WTC11 (cell line): ENCODE measurements at places on chromosomes 2 and 18. TPM values are rescaled to one million over a fixed set of nuclear protein-coding genes. Genes with fewer than 3 reads are reported as not detected.

GRCh38 chr2:133109772-133110171 lies 439.8 kb upstream of the LYPD1 start:
- no peak for DNase-seq
- H3K4me3 ChIP-seq: no peak overlapping the region
- H3K4me1 ChIP-seq: no peaks in the 10 kb centered on the region
- no peak overlapping the region for H3K27ac ChIP-seq

- peaks cover 11% of the 10 kb centered on the region for H3K4me1 ChIP-seq
- H3K36me3 ChIP-seq: peaks cover 12% of the 10 kb centered on the region
- H3K4me3 ChIP-seq: no peak overlapping the region
- no peaks in the 10 kb centered on the region; the same call in 1 of the 2 replicates for H3K27me3 ChIP-seq
- no peak overlapping the region for H3K27ac ChIP-seq
These were observed 25.5 kb downstream of the LNPK start for GRCh38 chr2:175976391-175977157.

- DNase-seq: no peak
- H3K4me3 ChIP-seq: no peak overlapping the region
- peaks cover 4% of the 10 kb centered on the region for H3K4me1 ChIP-seq
- no peaks in the 10 kb centered on the region for H3K27me3 ChIP-seq
These were observed 81.1 kb upstream of the RFX8 start for GRCh38 chr2:101556033-101556459.

DNA sequence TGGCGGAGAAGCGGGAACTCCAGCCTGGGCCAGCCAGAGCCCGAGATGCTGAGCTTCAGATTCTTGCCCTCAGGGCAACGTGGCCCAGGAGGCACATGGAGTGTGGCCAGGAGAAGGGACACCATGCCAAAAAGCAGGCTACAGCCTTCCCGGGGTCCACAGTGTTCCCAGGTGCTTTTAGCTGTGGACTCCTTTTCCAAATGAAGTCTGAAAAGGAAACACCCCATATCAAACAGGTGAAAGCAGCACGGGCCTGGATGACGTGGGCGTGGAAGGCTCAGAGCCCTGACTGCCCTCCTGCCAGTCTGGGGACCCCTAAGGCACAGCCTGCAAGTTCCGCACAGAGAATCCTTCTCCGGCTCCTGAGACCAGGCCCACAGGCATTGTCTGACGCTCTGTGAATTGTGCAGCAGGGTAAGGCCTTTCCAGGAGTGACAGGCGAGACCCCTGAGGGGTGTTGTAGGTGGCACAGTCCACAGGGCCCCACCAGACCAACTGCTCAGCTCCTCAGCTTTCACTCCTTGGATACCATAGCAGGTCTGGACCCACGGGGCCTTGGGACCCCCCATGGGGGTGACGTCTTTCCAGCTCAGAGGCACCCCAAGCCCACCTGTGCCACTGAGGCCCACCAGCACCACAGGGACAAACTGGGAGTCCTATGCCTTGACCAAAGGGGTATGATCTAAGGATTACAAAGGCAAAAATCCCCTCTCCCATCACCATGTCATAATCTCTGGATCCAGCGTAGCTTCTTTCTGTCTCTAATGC lies 69.6 kb upstream of the RAB6C start:
- H3K27me3 ChIP-seq: no peaks in the 10 kb centered on the region
- no peak for DNase-seq
- peaks cover 12% of the 10 kb centered on the region for H3K4me1 ChIP-seq
- no peaks in the 10 kb centered on the region for H3K36me3 ChIP-seq
- H3K27ac ChIP-seq: no peak overlapping the region

DNA sequence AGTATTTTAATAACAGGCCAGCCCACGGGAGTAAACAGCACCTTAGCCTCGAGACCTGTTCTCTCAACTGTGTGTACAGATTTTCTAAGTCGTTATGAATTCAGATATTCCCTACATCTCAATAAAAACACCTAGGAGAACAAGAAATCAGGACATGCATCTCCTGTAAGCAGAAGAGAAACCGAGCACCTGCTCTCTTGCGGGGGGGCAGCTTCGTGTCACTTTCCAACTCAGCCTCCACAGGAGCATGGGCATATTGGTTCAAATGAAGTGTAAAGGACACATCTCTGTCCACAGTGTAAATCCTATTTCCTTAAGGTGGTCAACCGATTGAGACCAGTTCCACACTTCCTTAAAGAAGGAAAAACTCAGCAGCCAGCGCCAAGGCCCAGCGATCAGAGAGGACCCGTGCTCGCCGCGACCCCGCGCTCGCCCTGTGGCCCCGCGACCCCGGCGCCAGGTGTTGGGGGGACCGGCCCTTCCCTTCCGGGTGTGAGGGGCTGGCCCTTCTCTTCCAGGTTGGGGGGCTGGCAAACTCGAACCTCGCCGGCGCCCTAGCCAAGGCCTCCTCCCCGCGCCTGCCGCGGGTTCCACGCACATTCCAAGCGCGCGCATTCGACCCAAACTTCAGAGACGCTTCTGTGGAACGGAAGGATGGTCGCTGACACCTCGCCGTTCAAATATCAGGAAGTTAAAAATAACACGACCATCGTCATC lies 652 bp downstream of the SH3YL1 start:
- no peak for DNase-seq
- peaks cover 20% of the 10 kb centered on the region for H3K27me3 ChIP-seq
- H3K4me1 ChIP-seq: peaks cover 36% of the 10 kb centered on the region
- no peak overlapping the region for H3K27ac ChIP-seq
- peaks cover 32% of the 10 kb centered on the region for H3K36me3 ChIP-seq
- H3K4me3 ChIP-seq: peak overlapping the region; percentile 77

DNA sequence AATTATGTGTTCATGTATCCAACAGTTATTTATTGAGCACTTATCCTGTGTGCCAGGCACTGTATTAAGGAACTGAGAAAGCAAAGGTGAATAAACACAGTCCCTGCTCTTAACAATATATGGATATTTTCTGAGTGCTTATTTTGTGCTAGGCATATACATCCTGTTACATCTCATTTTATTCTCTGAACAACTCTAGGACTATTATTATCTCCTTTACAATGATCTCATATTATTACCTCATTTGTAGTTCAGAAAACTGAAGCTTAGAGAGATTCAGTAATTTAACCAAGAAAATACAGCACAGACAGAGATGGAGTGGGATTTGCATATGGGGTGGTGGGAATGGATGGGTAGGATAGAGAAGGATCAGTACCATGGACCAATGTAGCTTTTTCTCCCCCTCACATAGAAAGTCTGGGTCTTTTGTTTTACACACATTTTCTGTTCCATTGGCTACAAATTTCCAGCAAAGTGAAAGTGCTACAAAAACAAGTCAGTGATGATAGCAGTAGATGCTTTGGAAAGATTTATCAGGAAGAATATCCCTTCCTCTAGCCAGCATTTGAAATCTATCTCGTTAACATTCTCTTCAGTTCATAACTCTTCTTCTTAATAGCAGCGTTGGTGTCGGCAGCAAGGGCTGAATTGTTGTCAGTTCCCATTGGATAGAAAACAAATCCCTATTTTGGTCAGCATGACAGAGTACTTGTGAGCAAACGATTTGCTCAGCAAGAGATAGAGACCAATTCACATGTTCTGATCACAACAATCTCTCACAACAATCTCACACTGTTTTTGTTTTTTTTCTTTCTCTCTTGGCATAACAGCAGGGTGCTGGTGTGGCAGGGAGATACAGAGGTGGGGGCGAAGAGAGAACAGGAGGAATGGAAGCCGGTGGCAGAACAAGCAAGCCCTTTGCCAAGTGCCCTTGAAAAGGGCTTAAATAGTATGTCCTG lies 102.2 kb upstream of the KCTD1 start:
- no peak for DNase-seq
- H3K27ac ChIP-seq: no peak overlapping the region
- no peak overlapping the region for H3K4me3 ChIP-seq
- no peaks in the 10 kb centered on the region for H3K36me3 ChIP-seq
- peaks cover 46% of the 10 kb centered on the region for H3K27me3 ChIP-seq
- peaks cover 48% of the 10 kb centered on the region for H3K4me1 ChIP-seq

GRCh38 chr2:795531-796041 lies 118.4 kb upstream of the TMEM18 start:
- H3K4me3 ChIP-seq: no peak overlapping the region
- H3K27ac ChIP-seq: no peak overlapping the region
- H3K4me1 ChIP-seq: peaks cover 13% of the 10 kb centered on the region
- DNase-seq: no peak
- peaks cover 7% of the 10 kb centered on the region; the same call in 1 of the 2 replicates for H3K36me3 ChIP-seq

- H3K4me1 ChIP-seq: peaks cover 18% of the 10 kb centered on the region
- H3K36me3 ChIP-seq: no peaks in the 10 kb centered on the region
- H3K4me3 ChIP-seq: no peak overlapping the region
- peaks cover 10% of the 10 kb centered on the region for H3K27me3 ChIP-seq
These were observed 60.7 kb upstream of the GATA6 start for GRCh38 chr18:22108674-22109073.

DNA sequence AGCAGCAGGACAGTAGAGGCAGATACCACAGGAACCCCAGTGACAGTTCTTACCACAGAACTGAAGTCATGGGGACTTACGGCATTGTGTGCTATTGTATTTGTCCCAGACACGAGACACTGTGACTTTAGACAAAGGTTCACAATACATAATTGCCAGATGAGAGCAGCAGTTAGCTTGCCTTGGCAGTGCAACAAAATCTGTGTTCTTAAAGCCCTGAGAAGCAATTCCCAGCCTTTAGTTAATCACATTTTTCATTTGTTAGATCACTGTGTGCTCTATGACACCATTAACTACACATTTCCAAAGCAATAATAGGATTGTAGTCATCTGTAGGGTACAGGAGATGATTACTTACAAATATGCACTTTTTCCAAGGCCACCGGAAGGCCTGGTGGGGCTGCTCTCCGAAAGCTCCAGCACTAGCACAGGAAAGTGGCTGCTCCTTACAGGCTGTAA lies 97.5 kb upstream of the LDLRAD4 start:
- no peak overlapping the region for H3K4me3 ChIP-seq
- H3K36me3 ChIP-seq: peaks cover 26% of the 10 kb centered on the region
- H3K27ac ChIP-seq: no peak overlapping the region
- DNase-seq: no peak
- H3K27me3 ChIP-seq: no peaks in the 10 kb centered on the region

- no peaks in the 10 kb centered on the region for H3K4me1 ChIP-seq
- H3K4me3 ChIP-seq: no peak overlapping the region
These were observed 127.2 kb downstream of the CALCRL start for GRCh38 chr2:187320846-187321245.

DNA sequence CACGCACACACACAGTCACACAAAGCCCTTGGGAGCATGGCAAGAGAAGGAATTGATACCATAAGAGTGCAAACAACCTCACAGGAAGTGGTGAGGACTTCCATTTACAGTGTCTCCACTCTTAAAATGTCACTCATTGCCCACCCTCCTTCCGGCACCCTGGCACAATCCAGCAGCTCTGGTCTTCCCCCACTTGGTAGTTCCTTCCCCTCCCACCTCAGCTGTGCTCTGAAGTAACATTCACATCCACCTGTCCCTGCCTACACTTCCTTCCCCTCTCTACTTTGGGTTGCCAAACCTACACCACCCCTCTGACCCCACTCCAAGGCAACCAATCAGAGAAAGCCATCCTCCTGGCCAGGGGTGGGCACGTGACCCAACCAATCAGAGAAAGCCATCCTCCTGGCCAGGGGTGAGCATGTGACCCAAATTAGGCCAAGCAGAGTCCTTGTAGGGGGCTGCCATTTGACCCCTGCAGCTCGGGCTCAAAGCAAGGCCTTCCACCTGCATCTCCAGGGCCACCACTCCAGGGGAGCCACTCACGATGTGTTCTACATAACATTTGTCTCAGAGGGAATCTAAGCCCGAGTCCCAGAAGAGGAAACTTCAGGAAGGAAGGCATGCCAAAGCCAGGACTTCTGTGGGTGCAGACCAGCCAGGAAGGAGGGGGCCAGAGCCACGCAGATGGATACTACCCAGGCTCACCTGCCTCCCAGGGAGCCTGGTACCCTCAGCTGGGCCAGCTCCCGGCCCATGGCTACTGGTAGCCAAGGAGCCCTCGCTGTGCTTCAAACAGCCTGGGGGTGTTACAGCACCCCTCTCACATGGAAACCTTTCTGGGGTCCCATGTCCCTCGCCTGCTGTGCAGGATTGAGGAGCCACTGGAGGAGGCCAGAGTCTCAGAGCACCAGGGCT lies 21.2 kb downstream of the CYP26B1 start:
- H3K27me3 ChIP-seq: no peaks in the 10 kb centered on the region; the same call in 1 of the 2 replicates
- H3K4me1 ChIP-seq: peaks cover 23% of the 10 kb centered on the region
- no peak for DNase-seq
- H3K4me3 ChIP-seq: no peak overlapping the region

- no peaks in the 10 kb centered on the region; the same call in 1 of the 2 replicates for H3K27me3 ChIP-seq
- no peak overlapping the region for H3K4me3 ChIP-seq
- no peak overlapping the region for H3K27ac ChIP-seq
- no peak for DNase-seq
- no peaks in the 10 kb centered on the region for H3K36me3 ChIP-seq
- H3K4me1 ChIP-seq: peaks cover 6% of the 10 kb centered on the region
These were observed 30.8 kb upstream of the GLS start for GRCh38 chr2:190849774-190850173.

GRCh38 chr2:160871953-160872352 lies 288.3 kb upstream of the TANK start:
- H3K36me3 ChIP-seq: no peaks in the 10 kb centered on the region
- no peaks in the 10 kb centered on the region for H3K27me3 ChIP-seq
- H3K4me3 ChIP-seq: no peak overlapping the region
- no peak for DNase-seq

GRCh38 chr2:8438476-8438875 lies 243.4 kb upstream of the ID2 start:
- DNase-seq: no peak
- H3K36me3 ChIP-seq: no peaks in the 10 kb centered on the region
- no peaks in the 10 kb centered on the region for H3K27me3 ChIP-seq
- H3K27ac ChIP-seq: no peak overlapping the region

DNA sequence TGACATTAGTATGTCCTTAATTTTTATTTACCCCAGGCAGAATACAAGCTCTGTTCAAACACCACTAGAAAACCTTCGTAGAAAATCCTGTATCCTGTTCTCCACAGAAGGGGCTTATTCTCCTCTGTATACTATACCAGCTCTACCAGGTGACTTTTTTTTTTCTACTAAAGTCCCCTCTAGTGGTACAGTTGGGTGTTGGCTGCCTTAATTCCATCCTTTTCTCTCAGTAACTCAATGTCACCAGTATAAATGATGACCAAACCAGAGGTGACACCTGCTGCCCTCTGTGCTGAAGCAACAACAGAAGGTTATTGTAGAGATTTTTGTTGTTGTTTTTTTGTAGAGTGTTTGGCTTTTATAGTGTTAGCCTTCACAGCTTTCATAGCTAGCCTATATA lies 1322.0 kb downstream of the LRP1B start:
- no peak overlapping the region for H3K27ac ChIP-seq
- no peak for DNase-seq
- H3K4me1 ChIP-seq: no peaks in the 10 kb centered on the region

GRCh38 chr2:190501702-190502407 lies 32.7 kb downstream of the NEMP2 start:
- H3K4me3 ChIP-seq: no peak overlapping the region
- no peaks in the 10 kb centered on the region for H3K27me3 ChIP-seq
- H3K27ac ChIP-seq: no peak overlapping the region
- DNase-seq: no peak
- no peaks in the 10 kb centered on the region for H3K36me3 ChIP-seq

- no peaks in the 10 kb centered on the region for H3K36me3 ChIP-seq
- H3K27ac ChIP-seq: no peak overlapping the region
- no peak overlapping the region for H3K4me3 ChIP-seq
- peaks cover 14% of the 10 kb centered on the region for H3K4me1 ChIP-seq
These were observed 213.9 kb downstream of the TFCP2L1 start for GRCh38 chr2:121071034-121071504.

CFAP221 gene
- total RNA-seq: 0.14 to 0.94 TPM (median 0.35 TPM) in 3 replicates

RGPD3 gene
- 0.07 to 0.11 TPM (median 0.11 TPM) in 3 replicates for total RNA-seq

SLC25A12 gene
- total RNA-seq: 7.3 to 9.0 TPM (median 7.8 TPM) in 3 replicates

C2orf72 gene
- 1.3 to 2.8 TPM (median 1.7 TPM) in 3 replicates for total RNA-seq

MGAT4A gene
- 6.2 to 7.7 TPM (median 6.7 TPM) in 3 replicates for total RNA-seq

CFAP53 gene
- 0.26 to 0.27 TPM (median 0.27 TPM) in 3 replicates for total RNA-seq

TTC21B gene
- total RNA-seq: 16.9 to 20.8 TPM (median 17.8 TPM) in 3 replicates

POMC gene
- 3.2 to 4.4 TPM (median 3.7 TPM) in 3 replicates for total RNA-seq

LCT gene
- 0.02 TPM in 1 of 3 replicates, not detected in the others for total RNA-seq

MC2R gene
- total RNA-seq: not detected in 3 replicates

PTPRM gene
- 8.6 to 11.1 TPM (median 9.2 TPM) in 3 replicates for total RNA-seq

IL18R1 gene
- total RNA-seq: 0.25 to 0.46 TPM in 2 of 3 replicates, not detected in the other

PRKAG3 gene
- total RNA-seq: not detected in 3 replicates
